ENCODE measurements at places on chromosomes 6 and 20.

DNA sequence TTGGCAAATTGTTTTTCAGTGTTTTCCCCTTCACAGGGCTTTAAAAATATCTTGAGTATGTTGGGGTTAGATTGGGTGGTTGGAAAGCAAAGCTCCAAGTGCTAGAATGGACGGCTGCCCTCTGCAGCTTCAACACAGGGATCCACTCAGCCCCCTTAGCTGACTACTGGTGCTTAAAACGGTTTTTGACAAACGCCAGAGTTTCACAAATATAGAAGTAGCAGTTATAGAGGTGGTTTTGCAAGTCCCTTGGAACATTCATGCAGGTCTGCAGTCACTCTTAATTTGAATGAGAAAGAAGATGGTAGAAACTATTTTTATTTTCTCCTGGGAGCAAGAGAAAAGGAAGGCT is 175.9 kb downstream of the ARID1B start:
- no peak for DNase-seq

GRCh38 chr6:103729658-103730057 is 1130.1 kb downstream of the HACE1 start:
- DNase-seq: no peak

GRCh38 chr6:80339421-80339820 is 232.9 kb downstream of the BCKDHB start:
- DNase-seq: no peak

DNA sequence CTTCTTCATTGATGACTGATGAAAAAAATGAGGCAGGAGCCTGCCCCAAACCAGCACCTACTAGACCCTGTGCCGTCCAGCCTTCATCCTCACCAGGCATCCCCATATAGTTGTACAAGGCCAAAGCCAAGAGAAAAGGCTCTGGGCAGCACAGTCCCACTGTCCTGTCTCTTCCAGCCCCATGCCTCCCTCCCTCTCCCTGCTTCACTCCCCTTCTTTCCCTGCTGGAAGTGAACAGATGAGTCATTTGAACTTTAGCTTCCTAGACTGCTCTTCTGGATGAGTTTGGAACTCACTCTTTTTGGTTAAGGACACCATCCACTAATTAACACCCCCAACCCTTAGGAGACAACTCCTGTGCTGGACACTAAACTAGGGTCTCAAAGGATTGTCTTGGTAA is 235.2 kb downstream of the LRFN2 start:
- DNase-seq: no peak

GRCh38 chr20:62535964-62536363 is 60.2 kb upstream of the GATA5 start:
- DNase-seq: no peak

GRCh38 chr6:28968476-28968875 is 36.6 kb downstream of the ZNF311 start:
- DNase-seq: no peak

GRCh38 chr6:106512968-106513574 is 116.2 kb downstream of the RTN4IP1 start:
- DNase-seq: no peak

- DNase-seq: no peak
Observed at GRCh38 chr20:48158014-48158413, 372.7 kb upstream of the SULF2 start.

- no peak for DNase-seq
Observed at GRCh38 chr6:63716169-63716568, 80.6 kb downstream of the PHF3 start.

- no peak for DNase-seq
Observed at GRCh38 chr20:11190741-11191140, 516.9 kb upstream of the JAG1 start.

Measured in amniotic stem cell (primary cell).